ENCODE measurements at places on chromosomes 12 and 14.

DNA sequence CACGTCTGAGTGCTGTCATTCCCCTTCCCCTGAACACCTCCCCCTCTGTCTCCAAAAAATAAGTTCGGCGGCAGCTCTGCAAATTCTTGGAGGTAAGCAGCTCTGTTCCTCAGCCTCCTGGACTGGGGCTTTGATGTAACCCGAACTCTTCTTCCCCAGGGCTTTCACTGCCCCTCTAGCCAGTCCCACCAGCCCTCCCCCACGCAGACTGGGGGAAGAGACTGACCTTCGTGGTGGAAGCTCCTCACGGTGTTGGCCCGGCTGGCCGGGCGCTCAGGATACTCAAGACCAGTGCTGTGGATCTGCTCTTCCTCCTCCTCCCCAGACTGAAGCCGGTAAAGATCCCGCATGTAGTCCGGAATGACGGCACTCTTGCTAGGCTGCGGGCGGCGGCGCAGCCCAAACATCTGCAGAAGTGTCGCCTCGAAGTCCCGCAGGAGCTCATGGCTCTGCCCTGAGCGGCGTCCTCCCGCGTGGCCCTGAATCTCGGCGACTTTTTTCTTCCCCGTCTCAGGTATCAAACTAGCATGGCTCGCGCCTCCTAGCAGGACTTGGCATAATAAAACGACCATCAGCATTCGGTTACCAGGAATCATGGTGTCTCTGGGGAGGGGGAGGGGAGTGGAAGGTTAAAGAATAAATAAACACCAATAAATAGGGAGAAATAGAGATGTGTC lies 4.9 kb downstream of the BMP4 start:
- no peak for DNase-seq

DNA sequence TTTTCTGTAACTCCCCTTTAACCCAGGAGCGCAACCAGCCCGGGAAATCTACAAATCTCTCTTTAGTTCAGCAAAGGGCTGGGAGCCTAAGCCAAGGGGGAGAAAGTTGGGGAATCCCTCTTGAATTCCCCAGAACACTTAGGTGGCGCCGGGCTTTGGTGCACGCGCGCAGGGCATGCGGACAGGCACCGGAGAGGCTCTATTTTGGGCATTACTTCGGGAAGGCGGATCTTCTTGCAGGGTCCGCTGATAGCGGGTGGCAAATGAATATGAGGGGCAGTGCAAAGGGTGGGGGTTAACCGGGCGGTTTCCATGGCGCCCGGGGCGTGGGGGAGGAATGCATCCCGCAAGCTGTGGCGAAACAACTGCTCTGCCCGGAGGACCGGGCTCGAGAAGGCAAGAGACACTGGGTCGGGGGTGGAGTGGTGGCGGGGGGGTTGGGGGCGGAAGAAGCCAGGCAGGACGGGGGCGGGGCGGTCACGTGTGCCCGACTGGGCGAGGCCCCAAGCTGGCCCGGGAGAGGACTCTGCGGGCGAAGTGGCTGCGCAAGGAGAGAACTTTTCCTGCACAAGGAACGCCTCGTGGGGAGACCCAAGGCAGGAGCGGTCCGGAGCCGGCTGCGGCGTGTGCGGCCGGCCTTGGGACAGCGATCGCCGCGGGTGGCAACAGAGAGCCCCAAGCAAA lies at the start of gene FLVCR2:
Gene FLVCR2, plus strand, starts transcription at position 519 of the 684 bp plus-strand sequence. CDS start 353 bp downstream, outside the sequence.
- peak; percentile 69 for DNase-seq

- DNase-seq = no peak
Observed at GRCh38 chr14:66009089-66009488, 477.1 kb upstream of the CCDC196 start.

DNA sequence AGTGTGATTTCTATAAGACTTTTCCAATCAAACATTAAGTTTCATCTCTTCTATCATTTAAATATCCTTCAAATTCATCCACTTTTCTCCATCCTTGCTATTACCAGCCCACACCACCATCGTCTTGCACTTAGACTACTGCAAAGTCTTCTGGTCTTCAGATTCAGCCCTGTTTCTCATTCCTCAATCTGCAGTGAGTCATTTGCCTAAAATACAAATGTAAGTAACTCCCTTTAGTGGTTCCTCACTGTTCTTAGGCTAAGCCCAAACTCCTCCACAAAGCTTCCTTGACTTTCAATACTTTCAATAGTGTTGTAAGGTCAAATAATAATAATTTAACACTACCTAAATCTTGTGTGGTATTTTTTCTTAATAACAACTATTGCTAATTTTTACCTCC lies 83.3 kb downstream of the PLEKHG7 start:
- DNase-seq = no peak

- no peak for DNase-seq
Observed at GRCh38 chr12:50043308-50043707, 14.1 kb upstream of the ASIC1 start.

DNA sequence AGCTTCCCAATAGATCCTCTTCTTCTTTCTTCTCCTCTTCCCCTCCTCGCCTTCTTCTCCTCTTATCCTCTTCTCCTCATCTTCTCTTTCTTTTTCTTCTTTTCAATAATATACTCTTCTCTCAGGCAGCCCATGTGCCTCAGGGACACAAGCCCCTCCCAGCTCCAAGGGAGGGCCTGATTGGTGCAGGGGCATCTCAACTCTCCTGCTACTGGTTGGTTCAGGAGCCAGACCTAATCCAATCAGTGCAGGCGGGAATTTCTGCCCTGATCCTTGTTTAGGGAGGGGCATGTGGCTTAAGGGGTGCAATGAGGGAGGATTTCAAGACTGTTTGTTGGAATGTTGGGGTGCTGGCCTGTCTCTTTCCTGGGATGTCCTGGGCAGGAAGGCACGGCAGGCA lies 9.0 kb downstream of the SERPINA12 start:
- DNase-seq = no peak

DNA sequence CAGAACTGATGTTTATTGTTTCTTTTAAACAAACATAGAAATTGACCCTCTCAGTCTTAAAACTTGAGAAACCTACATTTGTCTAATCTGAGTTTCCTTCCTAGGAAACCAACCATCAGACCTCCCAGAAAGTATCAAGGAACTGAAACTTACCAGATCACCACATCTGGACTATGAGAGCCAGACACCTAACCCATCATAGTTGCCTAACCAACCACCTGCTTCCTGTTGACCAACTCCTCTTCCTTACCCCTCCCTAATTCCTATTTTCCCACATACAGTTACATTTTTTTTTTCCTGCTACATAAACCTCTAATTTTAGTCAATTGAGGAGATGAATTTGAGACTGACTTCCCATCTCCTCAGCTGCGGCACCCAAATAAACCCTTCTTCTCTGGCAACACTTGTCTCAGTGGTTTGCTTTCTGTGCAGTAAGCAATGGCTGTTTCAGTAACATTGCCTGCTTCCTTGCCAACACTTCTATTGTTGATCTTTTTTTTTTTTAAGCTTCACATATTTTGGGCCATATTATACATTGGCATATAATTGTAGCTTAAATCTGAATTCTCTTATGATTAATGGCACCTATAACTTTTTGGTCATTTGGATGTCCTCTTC lies 34.3 kb downstream of the KLRD1 start:
- DNase-seq = no peak

DNA sequence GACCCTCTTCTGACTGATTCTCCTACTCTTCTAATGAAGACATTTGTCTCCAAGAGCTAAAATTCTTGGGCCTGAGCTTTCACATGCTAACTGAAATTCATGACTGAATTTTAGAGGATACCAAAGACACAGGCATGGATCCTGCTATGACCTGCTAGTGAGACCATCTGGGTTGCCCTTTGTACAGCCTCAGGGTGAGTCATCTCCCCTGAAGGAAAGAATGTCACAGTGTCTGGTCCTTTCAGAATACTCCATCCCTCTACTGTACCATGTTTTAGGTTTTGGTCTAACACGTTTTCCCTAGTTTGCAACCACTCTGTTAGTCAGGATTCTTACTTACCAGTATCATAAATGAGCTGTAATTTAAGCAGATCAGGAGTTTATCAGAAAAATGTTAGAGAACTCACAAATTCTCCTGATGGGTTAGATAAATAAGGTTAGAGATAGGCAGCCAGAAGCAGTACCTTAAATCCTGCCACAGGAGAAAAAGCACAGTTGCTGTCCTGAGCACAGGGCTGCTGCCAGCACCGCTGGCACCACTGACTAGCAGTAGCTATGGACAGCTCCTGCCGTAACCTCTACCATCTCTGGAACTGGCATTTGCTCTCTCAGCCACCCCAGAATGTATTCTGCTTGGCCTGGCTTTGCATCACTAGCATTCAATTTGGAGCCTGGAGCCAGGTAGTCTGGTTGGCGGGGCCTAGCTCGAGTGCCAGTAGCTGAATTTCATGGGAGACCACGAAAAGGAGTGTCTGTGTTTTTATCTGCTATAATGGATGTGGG lies 127.6 kb downstream of the ANO6 start:
- DNase-seq = no peak

DNA sequence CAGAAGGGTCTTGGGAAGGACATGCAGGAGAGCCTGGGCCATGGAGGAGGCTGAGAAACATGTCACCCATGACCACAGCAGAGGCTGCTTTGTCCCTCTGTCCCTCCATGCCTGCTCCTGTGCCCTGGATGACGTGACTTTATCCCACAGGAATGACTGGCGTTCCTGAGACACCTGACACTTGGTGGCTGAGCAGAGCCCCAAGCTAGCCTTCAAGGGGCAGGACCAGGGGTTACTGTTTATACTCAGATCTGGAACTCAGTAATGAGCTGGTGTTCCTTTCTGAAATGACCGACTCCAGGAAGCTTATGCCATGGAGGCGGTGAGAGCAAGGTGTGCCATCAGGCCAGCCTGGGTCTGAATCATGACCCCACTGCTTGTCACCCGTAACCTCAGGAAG lies 44.2 kb downstream of the ZFP36L1 start:
- DNase-seq = no peak

Data from activated CD4-positive, alpha-beta T cell treated with anti-CD3 and anti-CD28 coated beads, Interleukin-2, amount 50 U/mL, for 48 hours (primary cell).